HEK293T (cell line): ENCODE measurements at places on chromosomes 5 and 9.

DNA sequence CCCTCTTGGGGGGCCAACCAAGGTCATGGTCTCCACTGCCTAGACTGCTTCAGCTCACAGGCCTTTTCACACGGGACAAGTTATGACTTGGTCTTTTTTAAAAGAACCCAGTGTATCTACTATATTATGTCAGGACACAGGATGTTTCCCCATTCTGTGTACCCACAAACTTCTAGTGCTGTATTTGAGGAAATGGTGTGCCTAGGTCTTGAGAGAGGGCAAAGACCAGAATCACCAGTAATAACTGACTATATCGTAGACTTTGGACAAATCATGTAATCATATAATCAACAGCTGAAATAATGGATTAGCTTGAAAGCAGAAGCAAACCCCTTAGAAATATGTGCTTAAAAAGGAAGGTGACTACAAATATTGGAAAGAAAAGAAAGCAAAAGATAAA is 133.3 kb downstream of the ARL15 start:
- no peak for DNase-seq

- peak; percentile 45 for DNase-seq
These were observed 33.2 kb downstream of the HMCN2 start for GRCh38 chr9:130298662-130299279.

DNA sequence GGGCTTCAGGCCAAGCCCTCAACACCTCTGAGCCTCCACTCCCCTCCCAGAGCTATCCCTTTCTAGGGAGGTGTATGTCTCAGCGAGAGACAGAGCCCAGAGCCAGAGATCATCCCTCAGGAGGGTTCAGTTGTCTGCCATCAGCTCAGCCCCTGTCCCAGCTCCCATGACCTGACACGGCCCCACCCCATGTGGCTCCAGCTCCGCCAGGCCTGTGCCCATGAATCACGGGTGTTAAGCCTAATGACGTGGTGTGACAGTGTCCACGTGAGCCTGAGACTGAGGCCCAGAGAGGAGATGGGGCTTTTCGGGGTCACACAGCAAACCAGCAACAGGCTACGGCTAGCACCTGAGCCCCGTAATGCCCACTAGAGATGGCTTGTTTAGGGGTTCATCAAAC is 60.9 kb upstream of the ORM1 start:
- DNase-seq = no peak

DNA sequence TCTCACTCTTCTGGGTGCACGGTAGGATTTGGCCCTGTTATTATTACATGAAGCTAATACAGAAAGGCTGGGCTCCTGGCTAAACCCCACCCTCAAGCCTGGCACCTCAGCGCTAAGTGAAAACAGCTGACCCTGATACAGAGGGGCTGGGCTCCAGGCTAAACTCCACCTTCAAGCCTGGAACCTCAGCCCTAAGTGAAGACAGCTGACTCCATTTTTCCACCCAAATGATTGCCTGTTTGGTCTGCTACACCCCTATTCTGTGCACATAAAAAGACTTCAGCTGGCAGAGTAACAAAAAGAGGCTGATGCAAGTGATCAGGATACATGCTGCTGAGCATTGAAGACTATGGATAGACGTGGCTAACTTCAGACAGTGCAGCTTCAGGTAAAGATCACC is 148.4 kb upstream of the CLINT1 start:
- DNase-seq = no peak

DNA sequence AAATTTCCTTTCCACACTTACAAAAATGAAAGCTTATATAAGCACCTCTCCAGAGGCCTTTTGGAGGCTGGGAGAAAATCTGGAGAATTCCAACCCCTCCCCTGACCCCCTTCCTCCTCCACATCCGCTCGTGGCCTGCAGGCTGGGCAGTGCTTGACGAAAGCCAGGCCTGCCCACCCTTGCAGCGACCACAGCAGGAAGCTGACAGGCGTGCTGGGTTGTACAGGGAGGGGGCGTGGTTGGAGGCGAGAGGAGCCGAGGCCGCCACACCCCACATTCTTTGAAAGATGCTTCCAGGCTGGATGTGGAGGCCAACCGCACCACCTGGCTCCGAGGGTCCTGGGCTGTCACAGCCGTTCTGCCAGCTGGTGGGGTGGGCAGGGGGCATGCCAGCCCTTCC is 47.8 kb upstream of the IER5L start:
- no peak for DNase-seq

- no peak for DNase-seq
These were observed 55.8 kb downstream of the PDE8B start for GRCh38 chr5:77266291-77266690.

- no peak for DNase-seq
These were observed 135.1 kb downstream of the PAPPA start for GRCh38 chr9:116288658-116289057.

- DNase-seq = no peak
These were observed 238.1 kb downstream of the ROR2 start for GRCh38 chr9:91711755-91712601.

DNA sequence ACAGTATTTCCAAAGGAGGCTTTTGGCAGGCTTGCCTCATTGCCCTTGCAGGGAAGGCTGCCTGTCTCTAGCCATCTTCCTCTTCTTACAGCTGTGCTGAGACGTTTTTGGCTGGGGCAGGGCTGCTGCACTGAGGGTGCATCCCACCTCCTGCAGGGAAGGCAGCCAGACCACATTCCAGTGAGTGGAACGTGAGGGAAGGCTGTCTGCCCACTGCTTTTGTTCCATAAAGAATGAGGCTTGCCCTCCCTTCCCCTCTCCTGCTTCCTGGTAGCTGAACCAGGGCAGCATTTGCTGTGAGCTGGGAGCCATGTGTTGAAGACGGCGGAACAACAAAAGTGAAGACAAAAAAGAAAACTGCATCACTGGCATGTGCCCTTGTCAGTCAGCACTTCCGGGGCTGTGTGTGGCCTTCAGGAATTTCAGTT is 16.8 kb downstream of the MGAT1 start:
- no peak for DNase-seq

- DNase-seq = no peak
These were observed 132.3 kb upstream of the SLIT3 start for GRCh38 chr5:169433221-169433651.

DNA sequence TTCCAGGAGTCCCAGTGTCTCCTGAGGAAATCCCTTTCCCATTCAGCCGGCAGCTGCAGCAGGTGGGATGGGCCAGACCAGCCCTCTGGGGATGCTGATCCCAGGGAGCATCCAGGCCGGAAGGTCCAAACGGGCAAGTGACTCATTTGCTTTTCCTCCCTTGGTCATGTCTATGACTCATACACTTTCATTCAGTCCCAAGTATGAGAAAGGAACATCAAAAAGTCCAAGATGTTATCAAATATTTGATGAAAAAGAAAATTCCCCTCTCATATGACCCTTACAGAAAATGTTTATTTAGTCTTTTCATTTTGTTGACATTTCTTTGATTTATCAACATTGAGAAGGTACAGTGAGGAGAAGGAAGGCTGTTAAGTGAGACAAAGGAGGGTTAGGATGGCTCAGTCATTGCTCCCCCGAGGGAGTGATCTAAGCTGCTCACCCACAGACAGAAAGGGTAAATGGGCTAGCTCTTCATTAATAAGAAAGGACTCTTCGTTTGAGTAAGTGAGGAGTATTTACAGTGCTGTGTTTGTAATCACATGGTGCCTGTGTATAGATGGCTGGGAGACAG is 117.6 kb upstream of the ANKRD55 start:
- peak; percentile 20 for DNase-seq

GRCh38 chr9:98087420-98088354 is 31.2 kb downstream of the NANS start:
- no peak for DNase-seq

DNA sequence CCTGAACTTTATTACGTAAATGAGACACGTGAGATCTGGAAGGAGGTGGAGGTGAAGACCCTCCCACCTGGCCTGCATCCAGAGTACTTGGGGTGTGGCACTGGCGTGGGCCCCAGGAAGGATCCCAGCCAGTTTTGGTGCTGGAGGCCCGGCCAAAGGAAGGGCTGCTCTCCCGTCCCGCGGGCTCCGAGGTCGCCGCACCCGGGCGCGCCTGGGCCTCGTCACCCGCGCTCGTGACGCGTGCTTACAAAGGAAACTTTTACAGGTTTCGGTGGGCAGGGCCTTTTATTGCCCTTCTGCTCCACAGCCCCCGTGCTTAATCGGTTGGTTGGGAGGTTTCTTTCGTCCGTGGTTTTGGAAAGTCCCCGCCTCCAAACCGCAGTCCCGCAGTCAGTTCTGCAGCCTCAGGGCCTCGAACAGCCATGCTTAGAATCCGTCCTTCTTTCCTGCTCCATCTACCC is 29.2 kb downstream of the CDKN2A start:
- no peak for DNase-seq

GRCh38 chr9:72476100-72476499 is 45.3 kb upstream of the TMC1 start:
- DNase-seq = no peak

- DNase-seq = no peak
These were observed 42.4 kb downstream of the RNF38 start for GRCh38 chr9:36357639-36358038.

GRCh38 chr5:137622850-137623249 is 113.0 kb downstream of the KLHL3 start:
- DNase-seq = no peak

GRCh38 chr9:36987409-36987808 is 46.7 kb downstream of the PAX5 start:
- DNase-seq = no peak
